CD4-positive, alpha-beta T cell treated with Interleukin-17A for 1 hour (primary cell): ENCODE measurements at places on chromosomes 7 and 10.

DNA sequence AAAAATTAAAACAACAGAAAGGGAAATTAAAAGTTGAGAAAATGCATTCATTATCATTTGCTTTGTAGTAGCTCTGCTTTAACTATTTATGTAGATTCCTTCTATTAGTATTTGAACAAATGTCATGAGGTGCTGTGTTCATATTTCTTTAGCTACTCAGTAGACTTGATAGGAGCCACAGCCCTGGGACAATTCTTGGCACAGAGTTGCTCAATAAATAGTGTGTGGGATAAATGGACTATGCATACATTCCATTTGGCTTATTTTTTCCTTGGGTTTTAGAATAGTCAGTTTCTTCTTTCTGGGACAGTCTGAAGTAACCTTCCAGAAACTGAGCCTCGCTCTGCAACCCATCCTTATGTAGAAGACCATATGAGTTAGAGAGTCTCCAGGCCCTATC, 13.4 kb downstream of the RPP30 start:
- no peak for DNase-seq

DNA sequence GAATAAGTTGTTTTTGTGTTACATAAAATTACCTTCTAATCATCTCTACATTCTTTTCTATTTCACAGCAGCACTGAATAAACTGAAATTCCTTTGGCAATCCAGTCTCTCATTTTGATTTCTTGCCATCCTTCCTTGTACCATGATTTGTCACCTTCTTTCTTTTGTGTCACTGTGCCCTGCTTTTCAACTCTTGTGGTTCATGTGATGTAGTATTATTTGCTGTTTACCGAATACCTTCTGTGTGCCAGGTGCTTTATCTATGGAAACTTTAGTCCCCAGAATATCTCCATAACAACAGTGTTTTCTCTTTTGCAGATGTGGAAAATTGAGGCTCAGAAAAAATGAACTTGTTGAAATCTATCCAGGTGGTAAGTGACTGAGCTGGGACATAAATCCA, 220.3 kb downstream of the STK31 start:
- DNase-seq: no peak

GRCh38 chr7:28078036-28078901, 102.3 kb downstream of the JAZF1 start:
- DNase-seq: peak; percentile 52

DNA sequence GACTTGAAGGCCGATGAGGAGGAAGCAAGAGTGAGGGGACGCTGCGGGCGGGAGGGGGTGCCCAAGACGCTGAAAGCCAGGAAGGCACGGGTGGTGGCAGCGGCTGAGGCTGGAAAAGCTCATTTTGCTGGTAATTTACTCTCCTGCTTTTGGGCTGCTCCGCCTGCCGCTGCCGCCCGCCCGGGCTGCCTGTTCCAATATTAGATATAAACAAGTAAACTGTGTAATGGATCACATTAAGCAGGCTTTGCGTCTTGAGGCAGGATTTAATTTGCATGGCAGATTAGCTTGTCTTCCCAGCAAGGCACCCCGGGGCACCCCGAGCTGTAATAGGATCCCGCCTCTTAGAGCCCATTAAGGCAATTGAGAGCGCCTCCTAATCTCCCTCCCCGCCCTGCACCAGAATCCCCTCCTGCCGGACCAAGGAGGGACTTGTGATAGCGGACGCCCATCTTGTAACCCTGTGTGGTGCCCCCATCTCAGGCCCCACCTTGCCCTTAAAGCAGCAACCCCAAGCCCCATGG, 46.1 kb upstream of the SLF2 start:
- no peak for DNase-seq

- no peak for DNase-seq
Observed at GRCh38 chr10:59077855-59078254, 98.6 kb upstream of the PHYHIPL start.

- DNase-seq: no peak
Observed at GRCh38 chr10:10941127-10941730, 76.4 kb upstream of the CELF2 start.

GRCh38 chr7:125828153-125828700, 898.6 kb upstream of the POT1 start:
- DNase-seq: no peak

- DNase-seq: no peak
Observed at GRCh38 chr10:111209692-111210091, 132.9 kb downstream of the ADRA2A start.

DNA sequence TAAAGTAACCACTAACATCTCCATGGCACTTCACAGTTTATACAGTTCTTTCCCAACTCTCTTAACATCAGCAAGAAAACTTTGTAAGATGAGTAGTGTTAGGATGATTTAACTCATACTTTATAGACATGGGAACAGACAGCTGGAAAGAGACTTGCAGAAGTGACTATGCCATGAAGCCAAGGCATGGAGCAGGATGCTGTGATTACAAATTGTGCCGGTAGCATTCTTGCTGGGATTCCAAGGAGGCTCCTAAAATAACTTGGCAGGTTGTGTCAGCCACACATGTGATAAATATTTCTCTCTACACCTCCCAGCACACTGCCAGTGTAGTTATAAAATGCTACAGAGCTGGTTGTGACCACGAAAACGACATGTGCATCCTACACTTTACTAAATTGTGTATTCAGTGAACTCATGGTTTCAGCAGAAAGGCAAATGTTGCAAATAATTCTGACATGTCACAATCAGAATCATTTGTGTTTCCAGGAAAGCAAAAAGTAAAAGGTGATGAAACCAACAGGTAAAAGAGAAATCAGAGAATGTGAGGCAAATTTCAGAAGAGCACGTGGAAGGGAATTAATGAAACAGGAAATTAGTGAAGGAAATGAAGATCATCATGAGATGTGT, 5.6 kb upstream of the CYP3A4 start:
- DNase-seq: no peak

- DNase-seq: no peak
Observed at GRCh38 chr10:67629461-67629971, 66.5 kb downstream of the CTNNA3 start.

DNA sequence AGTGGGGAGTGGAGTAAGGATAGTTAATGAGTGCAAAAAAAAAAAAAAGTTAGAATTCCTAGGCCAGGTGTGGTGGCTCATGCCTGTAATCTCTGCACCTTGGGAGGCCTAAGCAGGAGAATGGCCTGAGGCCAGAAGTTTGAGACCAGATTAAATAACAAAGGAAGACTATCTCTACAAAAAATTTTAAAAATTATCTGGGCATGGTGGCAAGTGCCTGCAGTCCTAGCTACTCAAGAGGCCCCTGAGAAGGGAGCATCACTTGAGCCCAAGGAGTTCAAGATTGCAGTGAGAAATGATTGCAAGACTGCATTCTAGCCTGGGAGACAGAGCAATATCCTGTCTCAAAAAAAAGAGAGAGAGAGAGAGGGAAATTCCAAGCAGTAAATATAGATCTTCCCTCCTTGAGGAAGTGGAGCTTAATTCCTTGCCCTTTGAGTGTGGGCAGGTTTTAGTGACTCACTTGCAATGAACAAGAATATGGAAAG, 19.5 kb upstream of the CSTF2T start:
- DNase-seq: no peak

- DNase-seq: no peak
Observed at GRCh38 chr10:28619455-28619854, 57.9 kb upstream of the BAMBI start.

DNA sequence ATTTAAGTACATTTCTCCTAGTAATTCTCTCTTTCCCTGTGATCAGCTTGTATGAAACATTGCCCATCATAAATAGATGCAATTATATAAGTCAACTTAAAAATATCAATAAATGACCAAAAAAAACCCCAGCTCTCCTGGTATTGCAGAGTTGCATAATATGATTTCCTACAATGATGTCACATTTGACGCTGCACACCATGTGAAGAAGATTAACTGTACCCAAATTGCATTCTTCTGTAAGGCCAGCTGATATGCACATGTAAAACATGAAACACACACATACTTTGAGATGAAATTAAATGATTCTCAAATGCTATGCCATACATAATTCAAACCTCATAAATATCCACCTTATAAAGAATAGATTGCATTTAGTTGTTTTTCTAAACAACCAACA, 115.5 kb downstream of the AGMO start:
- no peak for DNase-seq

GRCh38 chr7:16170671-16171070, 250.7 kb downstream of the CRPPA start:
- no peak for DNase-seq

DNA sequence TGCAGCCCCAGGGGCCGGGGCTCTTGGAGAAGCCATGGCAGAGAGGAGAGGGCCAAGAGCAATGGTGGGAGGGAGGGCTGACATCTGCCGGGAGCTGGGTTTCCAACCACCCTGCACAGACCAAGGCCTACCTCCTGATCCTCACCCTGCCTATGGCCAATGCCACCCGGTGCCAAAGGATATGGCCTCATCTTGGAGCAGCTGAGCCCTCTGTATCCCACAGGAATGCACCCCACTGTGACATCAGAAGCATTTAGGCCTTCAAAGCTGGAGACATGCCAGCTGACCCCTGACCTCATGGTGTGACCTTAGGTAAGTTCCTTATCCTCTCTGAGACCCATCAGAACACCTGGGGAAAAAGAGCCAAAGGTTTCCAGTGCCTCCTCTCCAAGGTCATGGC, 113.6 kb upstream of the ZMIZ1 start:
- no peak for DNase-seq

- DNase-seq: no peak
Observed at GRCh38 chr7:55431898-55432297, 66.8 kb downstream of the LANCL2 start.

DNA sequence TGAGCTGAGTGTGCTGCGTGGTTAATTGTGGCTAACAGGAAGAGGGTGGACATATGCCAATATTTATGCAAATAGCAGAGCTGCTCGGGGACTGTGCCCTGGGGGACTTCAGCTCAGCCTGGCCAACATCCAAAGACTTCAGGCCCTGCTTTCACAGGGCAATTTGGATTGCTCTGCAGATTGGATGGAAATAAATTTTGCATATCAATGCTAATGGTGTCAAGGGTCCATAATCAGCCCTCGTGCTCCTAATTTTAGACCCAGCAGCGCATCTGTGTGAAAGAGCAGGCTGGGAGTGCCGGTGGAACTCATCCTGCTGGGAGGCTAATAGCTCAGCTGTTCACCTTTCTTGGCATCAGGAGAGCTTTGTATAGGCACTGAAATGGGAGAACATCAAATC, 270.1 kb downstream of the TCERG1L start:
- no peak for DNase-seq

DNA sequence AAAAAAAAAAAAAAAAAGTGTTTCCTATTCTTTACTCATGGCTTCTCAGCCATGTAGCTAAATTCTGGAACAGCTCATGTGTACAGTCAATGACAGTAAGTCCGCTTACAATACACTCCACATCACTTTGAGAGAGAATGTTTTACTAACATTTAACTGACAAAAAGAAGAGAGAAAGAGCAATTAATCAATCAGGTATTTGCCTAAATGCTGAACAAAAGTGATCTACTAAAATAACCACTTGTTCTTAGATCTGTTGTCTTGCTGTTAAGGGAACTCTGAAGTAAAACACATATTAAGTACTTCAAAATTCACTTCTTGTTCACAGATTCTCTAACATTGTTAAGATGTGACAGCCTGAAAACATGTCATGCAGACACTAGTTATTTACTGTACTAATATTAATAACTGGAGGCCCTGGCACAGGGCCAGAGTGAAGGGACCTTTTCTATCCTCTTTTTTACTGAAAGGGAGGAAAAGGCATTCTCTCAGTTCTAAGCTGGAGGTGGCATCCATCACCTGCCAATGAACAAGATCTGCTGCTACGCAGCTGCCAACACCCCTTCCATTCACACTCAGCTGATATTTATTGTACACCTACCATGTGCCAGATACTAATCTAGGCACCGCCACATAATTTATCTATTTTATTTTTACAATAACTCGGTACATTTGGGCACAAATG, 72.6 kb downstream of the AHR start:
- DNase-seq: no peak

DNA sequence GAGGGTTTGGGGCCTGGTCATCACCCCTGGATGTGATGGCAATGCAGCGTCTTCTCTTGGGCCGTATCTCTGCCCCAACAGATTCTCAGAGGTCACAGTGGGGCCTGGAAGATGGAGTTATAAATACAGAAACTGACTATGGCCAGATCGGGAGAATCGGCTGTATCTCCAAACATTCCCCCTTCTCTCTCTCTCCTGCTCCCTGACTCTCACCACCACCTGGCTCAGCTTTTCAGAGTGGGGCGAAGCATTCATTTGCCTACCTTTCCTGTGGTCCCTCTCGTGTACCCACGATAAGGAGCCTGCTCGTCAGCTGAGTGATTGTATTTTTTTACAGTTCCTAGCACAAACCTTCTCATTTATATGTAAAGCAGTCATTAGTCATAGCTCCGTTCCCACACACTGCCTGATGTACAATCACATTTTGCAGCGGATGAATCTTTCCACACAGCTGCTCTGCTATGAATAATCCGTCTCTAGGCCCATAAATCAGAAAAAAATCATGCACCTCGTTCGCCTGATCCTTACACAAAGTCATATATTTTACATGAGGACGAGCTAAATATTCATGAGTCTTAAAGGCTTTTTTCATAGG, 23.2 kb upstream of the BTRC start:
- DNase-seq: no peak

- DNase-seq: no peak
Observed at GRCh38 chr10:122468926-122469781, 7.8 kb downstream of the HTRA1 start.

- no peak for DNase-seq
Observed at GRCh38 chr7:101116898-101117297, 10.0 kb upstream of the SERPINE1 start.

- DNase-seq: no peak
Observed at GRCh38 chr7:97871659-97872024, 566 bp downstream of the ASNS start.

- no peak for DNase-seq
Observed at GRCh38 chr10:110562348-110562747, 5.1 kb upstream of the SMC3 start.

DNA sequence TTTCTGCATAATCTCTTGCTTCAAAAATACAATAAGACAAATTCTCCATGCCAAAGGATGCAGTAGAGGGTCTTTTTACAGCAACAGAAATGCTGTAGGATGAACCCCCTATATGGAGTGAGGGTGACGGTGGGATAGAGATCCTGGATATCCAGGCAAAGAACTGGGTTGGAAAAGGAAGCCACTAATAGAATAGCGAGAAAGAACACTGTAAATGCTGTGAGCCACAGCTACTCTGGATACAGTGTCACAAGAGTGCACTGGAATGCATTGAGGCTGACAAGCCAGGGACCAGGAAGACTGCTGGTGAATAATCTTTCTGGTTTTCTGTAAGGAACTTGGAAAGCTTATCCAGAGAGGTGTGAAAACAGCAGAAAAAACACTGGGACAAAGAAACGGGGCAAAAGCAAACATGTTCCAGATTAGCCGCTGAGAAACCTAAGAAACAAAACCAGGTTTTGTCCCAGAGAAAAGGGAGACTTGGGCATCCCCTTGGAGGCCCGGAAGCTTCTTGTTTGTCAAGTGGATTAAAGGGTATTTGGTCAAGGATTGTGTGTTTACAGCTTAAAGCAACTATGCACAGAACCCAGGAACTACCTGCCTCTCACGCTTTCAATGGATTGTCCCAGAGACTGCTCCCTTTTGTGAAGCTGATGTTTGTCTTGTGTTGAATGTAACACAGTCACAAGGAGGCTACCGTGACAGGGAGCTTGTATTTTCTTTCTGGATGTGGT, 6.2 kb upstream of the MSMB start:
- no peak for DNase-seq
